HCEC 1CT (cell line): ENCODE measurements at places on chromosomes 7 and 10.

DNA sequence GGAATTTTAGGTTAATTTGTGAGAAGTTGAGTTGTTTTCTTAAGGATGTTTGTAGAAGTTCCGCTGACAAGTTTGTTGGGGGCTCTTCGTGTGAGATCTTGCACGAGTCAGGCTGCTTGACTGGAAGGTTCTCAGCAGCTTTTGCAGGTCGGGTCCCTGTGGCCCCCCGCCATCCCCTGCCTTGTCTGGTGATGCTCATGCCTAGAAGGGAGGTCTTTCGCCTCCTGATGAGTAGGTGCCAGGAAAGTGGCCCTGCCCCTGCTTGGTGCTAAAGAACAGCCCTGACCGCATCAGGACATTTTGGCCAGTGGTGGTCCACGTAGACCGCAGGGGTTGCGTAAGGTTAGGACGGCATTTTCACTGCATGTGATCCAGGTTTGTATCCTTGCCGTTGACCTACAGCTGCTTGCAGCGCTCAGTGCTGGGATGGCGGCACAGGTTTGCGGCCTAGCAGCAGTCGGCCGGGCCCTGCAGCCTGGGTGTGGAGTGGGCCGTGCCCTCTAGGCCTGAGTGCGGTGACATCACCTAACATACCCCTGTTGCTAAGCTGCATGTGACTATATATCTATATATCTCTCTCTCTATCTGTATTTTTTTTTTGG, 62.4 kb downstream of the DNAJB6 start:
- DNase-seq: no peak

DNA sequence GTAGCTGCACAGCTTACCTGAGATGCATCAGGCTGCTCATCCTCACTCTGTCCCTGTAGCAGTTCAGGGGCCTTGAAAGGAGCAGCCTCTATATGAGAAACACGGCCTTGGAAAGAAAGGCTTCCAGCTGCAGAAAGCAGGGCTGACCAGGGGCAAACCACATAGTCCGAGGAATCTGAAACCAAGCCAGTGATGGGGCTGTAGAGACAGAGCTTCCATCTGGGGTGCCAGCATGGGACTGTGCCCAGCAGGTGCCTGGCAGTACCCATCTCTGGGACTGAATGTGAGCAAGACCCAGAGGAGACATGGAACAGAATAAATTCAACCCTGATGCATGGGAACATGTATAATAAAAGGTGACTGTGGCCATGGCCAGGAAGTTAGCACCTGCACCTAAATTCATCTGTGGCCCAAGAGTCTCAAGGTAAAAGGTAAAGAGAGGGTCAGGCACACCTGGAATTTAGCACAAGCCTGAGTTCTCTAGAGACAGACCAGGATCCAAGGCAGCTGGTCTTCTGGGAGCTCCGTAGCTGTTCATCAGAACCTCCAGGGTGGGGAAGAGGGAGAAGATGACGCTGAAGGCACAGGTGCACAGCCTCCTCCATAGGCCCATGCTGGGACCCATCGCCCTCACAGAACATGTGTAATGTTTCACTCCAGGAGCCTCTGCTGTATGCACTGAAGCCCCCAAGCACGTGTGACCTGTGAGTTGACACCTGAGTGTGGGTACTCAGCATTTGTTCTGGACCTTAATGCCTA, 25.3 kb downstream of the FRMPD2 start:
- DNase-seq: no peak

DNA sequence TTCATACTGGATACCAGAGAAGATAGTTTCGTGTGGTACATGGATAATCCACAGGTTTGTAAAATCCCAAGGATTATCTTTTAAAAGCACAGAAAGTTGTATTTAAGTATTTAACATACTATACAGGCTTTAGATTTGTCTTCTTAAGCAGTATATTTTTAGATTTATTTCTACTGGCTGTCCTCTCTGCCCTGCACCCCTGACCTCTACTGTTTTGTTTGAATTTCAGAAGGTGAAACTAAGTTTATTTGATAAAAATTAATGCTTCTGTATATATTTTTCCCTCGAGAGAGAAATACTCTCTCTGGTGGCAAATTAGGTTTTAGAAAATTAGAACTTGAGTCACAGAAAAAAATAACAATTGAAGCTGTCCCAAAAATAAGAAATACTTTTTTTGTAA, 18.8 kb downstream of the PLEKHA1 start:
- DNase-seq: no peak

DNA sequence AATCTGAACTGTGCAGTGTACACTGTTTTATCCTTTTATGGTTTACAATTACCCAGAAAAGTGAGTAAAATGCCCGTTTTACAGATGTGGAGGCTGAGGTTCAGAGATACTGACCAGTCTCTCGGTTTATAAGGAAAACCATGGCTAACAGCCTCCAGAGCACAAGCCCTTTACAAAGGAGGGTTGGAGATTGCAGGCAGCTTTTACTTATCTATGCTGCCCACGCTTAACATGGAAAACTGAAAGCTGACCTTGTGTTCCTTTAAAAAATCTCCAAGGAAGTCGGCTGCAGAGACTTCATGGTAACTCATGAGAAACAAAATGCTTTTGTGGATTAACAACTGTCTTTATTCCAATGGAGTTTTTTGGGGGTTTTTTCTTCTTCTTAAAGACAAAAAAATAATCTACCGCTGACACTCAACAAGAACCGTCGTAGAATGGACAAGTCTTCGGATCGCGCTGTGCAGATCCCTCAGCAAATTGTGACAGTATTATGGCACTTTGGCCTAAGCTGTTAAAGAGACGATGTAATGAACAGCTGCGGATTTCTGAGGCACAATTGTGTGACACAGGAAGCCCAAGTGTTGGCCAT, 654 bp upstream of the SLF2 start:
- no peak for DNase-seq

- no peak for DNase-seq
Observed at GRCh38 chr10:118506671-118507590, 88.5 kb downstream of the PRLHR start.

DNA sequence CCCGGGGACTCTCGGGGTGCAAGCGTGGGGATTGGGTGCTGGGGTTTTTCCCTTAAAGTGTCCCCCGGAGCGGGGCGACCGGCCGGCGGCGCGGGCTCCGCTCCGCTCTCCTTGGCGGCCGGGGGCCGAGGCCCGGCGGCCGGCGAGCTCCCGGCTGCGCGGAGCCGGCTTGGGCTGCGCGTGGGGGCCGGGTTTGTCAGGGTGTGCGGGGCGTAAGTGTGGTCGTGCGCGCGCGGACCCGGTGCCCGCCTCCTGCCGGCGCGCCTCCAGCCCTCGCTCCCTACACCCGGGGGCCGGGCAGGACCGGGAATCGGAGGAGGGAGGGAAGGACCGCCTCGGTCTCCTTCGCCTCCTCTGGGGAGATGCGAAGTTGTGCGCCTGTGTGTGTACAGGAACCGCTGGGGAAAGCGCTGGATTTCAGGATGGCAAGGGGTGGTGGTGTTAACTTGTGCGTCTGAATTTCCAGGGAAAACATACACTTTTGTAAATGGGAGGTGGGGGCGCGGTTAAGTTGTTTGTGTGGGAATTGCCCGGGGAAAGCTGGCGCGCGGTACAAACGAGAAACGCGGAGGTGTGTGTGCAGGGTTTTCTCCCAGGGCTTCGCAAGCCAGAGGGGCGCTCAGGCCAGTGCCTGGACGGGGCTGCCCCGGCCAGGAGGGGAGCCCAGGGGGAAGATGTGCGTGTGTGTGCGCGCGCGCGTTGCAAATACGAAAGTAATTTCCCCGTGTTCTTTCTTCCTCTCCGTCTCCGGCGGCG, 737 bp downstream of the ZMIZ1 start:
- peak; percentile 36 for DNase-seq

DNA sequence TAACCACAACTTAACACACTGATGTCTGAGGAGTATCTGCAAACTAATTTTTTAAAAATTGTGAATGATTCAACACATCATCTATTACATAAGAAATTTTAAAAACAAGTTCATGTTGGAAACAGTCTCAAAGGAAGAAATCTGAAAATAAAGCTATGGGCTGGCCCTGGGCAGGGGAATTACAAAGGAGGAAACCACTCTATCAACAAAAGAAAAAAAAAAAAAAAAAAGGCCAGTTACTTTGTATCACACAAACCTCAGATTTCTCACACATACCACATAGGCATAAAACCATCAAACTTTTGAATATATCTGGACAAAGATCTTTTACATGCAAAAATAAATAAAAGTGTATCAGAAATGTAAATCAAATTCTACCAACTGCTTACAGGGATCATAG, 20.8 kb downstream of the TIAL1 start:
- no peak for DNase-seq

GRCh38 chr7:63925626-63926460, 72.8 kb upstream of the ZNF722 start:
- DNase-seq: no peak

DNA sequence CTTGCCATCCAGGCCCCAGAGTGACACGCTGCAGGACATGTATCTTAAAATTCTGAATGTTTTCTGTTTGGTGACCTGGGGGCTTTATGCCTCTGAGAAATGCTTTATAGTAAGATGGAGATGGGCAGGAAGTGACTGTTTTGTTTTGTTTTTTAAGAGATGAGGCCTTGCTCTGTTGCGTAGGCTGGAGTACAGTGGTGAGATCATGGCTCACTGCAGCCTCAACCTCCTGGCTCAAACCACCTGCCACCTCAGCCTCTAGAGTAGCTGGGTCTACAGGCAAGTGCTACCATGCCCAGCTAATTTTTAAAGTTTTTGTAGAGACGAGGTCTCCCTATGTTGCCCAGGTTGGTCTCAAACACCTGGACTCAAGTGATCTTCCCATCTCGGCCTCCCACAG, 20.6 kb downstream of the ZNF777 start:
- no peak for DNase-seq

DNA sequence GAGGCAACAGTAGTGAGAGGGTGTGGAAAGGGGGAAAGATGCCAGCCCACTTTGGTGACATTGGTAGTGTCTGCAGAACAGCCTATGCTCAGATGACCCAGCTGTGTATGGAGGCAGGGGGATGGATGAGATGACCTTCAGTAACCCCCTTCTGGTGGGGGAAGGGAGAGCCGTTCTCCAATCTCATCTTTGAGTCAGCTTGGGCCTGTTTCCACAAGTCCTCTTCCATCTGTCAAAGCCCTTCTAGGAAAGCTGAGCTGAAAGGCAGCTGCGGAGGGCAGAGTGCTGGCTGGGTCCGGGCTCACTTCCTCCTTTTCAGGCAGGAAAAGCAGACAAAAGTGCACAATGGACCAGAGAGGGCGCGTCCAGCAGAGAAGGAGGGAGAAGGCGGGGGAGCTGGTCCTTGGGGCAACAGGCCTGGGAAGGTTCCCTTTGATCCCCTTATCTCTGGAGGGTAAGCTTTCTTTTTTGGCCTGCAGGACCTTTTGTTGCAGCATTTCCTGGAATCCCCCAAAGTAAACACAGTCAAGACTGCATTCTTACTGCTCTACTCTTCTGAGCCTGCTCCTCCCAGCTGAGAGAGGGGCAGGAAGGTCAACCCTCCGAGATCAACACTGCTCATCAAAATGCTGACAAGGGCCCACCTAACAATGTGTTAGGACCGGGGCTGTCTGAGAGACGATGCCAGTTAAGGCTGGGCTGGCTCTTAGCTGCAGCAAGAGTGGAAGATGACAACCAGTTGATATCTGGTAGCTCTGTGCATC, 1.2 kb upstream of the LRMDA start:
- no peak for DNase-seq

- DNase-seq: no peak
Observed at GRCh38 chr10:93926613-93927012, 32.8 kb downstream of the SLC35G1 start.

GRCh38 chr10:85613391-85613790, 753.2 kb downstream of the GRID1 start:
- DNase-seq: no peak

DNA sequence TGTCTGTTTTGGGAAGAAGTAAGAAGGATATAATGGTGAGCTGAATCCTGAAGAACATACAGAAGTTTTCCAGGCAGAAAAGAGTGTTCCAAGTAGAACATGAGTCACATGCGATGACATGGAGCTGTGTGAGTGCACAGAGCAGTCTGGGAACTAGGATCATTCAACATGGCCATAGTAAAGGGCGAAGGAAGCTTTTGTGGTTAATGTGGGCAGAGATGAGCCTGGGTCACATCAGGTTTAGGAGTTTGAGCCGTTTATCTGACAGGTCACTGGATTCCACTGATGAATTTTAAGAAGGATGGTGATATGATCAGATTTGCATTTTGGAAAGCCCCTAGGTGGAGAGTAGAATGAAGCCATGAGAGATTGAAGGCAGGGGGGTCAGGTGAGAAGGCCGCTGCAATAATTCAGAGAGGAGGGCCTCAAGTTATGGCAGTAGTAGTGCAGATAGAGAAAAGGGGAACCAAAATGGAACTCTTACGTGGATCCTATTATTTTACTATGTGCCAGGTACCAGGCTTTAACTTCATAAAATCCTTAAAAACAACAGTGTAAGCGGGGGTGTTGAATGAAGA, 171.3 kb downstream of the RNLS start:
- DNase-seq: no peak

DNA sequence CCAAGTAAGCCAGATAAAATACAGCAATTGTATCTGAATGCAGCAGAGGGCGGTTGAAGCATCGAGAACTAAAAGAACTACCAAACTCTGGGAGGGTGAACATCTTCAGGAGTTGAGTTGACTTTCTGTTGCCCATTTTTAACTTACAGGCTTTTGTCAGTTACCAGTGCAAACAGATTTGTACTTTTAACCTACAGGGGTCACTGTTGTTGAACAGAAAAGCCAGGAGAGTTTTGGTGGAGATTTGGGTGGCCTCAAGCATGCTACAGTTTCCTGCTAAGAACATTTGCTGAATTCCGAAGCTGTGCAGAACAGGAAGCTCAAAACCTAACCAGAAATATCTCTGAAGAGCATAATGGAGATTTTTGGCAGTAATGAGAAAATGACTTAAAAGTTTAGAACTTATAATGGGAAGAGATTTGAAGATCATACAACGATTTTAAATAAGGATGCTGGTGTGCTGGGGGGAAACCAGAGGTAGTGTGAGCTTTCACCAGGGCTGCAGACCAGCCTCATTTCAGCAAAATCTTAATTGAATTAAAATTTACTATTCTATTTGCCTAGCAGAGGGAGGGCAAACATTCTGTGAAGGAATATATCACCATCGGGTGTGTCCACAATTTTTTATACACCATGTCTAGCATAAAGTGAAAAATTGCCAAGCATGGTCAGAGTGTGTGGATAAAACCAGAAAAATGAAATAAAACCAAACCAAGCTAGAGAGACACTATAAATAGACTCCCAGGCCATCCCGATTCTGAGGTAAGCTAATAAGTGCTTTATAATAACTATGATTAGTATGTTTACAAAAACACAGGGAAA, 208.6 kb upstream of the CCDC6 start:
- peak; percentile 79 for DNase-seq

DNA sequence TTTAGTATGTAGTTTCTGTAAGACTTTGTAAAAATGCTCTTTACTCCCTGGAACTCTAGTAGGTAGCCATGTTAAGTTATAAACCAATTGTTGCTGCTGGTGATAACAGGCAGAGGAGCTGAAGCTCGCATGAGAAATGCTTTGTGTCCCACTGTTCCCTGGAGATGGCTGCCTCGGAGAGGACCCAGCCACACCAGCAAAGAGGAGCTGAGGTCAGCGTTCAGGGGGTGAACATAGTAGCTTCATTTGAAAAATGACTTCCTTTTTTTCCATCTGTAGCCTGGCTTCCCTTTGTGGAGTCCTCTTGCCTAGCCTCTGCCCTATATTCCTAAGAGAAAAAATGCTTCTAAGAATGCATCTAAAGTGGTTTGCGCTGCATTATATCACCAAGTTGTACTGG, 20.3 kb downstream of the CELF2 start:
- no peak for DNase-seq
